ENCODE measurements at places on chromosomes 4 and X.

GRCh38 chr4:8108991-8109390, 49.6 kb downstream of the ABLIM2 start:
- no peak for ATAC-seq

- ATAC-seq: no peak
Measured at GRCh38 chr4:24511371-24512063, 72.8 kb downstream of the DHX15 start.

DNA sequence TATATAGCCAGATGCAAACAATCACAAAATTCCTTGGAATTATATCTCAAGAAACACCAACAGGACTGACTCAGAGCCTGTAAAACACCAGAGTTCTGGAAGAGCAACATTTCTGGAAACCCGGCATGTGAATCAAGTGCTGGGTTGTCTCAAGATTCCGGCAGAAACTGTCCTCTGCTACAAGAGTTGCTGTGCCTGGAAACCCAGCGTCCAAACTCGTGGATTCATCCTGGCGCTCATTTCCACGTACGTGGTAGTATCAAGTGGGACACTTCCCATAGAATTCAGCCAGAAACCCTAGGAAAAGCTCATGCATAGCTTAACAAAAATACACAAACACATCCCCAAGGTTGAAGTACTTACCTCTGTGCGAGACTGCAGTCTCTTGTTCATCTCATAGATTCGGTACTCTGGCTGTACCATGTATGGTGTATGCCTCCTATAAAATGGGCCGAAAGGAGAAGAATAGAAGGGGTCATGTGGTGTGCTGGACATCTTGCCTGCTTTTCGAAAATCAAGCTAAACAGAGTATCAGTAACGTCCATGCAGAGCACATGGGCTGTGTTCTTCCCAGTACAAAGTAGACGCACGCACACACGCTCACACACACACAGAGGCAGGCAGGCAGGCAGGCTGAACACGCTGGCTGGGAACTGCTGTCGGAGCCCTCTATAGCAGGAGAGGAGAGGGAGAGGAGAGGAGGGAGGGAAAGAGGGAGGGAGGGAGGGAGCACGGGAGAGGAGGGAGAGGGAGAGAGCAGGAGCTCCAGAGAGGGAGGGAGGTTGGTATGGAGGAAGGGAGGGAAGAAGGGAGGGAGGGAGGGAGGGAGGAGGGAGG, at the start of gene LDB2:
LDB2 (minus strand) TSS at position 655 of the 837 bp plus-strand sequence.
- peak; percentile 85 for ATAC-seq

DNA sequence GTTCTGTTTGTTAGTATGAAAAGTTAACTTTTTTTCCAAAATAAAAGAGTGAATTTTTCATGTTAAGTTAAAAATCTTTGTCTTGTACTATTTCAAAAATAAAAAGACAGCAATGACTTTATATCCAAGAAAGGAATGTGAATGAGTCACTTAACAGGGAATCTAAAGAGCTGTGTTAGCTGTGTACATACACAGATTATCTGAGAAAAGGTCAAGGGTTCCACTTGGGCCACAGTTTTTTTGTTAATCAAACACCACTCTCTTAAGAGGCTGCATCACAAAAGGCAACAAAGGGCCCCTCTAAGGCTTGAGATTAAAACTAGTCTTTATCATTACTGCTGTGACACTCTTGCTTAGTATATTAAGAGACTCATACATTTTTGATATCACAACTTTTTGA, 82.1 kb downstream of the FIP1L1 start:
- ATAC-seq: peak; percentile 76

DNA sequence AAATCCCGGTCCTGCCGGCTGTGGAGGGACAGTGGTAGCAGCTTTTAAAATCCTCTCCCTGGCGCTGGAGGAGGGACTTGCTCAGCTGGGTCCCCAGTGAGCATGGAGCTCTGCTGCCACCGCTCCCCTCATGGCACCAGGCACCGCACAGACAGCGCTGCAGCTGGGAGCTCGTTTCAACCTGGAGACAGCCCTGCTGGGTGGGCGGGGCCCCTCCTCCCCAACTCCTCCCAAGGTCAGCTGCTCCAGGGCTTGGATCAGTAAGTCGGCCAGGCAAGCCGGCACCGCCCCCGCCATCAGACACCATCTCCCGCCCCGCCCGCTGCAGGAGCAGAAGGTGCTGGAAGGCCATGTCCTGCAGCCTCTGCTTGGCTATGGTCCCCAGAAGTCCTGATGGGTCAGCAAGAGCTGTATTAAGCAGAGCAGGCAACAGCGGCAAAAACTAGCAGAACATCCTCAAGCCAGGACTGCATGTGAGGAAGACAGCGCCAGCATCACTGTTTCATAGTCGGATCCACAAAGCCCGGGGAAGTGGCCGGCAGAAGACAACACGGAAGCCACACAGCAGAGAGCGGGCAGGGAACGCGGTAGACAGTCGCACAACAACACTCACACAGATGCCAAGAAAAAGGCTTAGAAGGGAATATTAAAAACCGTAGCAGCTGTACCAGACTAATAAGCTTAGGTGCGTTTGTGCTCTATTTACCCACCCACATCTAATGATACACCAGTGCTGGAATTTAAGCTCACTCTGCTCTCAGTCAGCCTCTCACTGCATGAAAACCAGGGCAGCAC, 16.2 kb downstream of the ZFYVE28 start:
- ATAC-seq: peak; percentile 92

DNA sequence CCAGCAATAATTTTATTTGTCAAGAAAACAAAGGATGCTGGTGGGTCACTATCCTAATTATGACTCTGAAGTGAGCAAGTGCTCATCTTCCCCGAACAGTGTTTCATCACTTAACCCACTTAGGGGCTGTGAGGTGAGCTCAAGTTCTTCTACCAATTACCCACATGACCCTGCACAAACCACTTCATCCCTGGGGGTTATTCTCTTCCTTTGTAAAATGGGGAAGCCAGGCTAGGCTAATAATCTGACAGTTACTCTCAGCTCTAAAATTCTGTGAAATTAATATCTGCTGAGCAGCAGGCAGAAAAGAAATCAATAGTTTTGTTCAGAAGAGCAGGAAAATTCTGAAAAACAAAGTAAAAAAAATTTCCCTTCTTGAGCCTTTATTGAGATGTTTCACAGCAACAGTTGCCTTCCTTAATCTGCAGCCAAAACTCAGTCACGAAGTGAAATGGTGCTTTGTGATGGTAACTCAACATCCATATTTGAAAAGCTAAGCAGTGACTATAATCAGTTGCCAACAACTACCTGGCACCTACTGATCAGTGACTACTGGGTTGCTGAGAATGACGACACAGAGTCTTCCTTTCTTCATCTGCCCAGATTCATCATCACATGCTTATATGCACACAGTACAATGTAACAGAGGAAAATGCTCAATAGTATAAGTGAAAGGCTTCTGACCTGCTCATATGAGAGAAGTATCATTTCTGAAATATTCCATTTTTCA, 24.1 kb downstream of the ATP8A1 start:
- ATAC-seq: no peak

DNA sequence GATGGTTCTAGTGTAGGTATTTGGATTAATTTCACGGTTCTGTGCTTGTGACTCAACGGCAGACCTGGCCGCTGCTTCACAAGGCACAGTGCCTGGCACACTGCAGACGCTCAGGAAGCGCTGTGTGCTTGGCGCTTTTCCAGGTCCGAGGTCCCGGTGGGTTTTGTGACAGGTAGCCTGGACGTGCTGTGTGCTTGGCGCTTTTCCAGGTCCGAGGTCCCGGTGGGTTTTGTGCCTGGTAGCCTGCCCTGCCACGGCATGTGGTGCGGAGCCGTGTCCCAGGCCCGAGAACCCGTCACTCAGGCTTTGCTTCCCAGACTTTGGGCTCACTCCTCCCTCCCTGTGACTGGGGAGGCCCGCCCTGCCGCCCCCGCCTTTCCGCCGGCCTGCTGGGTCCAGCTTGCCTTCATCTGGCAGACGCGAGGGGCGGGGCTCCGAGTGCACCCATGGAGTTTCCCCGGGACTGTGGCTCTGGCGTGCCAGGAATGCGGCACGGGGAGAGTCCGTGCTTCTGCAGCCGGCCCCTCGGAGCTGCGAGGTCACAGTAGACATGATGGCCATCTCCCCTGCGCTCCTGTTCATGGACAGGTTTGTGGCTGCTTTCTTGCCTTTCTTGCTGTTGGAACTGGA, 44.2 kb downstream of the TBC1D14 start:
- ATAC-seq: peak; percentile 80

Data from SK-N-SH treated with all-trans-retinoic acid at 6 μM for 48 hours (cell line).